ENCODE measurements at places on chromosomes 2 and 18.

GRCh38 chr18:9922592-9923311 lies 8.9 kb downstream of the VAPA start:
- DNase-seq: no peak

- no peak for DNase-seq
Observed at GRCh38 chr2:145777914-145778313, 1258.0 kb upstream of the ZEB2 start.

GRCh38 chr2:99490623-99491461 lies 1.0 kb upstream of the REV1 start:
- no peak for DNase-seq

GRCh38 chr2:10285556-10286198 lies 17.0 kb upstream of the HPCAL1 start:
- DNase-seq: peak; percentile 94

- no peak for DNase-seq
Observed at GRCh38 chr2:101230541-101231001, 22.1 kb upstream of the CNOT11 start.

GRCh38 chr2:43853141-43854081 lies 14.6 kb downstream of the ABCG8 start:
- DNase-seq: no peak

GRCh38 chr2:69724540-69725159 lies 17.3 kb upstream of the ANXA4 start:
- peak; percentile 84 for DNase-seq
